ENCODE measurements at places on chromosomes 11 and 22.
A peak's percentile ranks its signal among the peaks of the same experiment; 100 is the strongest.

DNA sequence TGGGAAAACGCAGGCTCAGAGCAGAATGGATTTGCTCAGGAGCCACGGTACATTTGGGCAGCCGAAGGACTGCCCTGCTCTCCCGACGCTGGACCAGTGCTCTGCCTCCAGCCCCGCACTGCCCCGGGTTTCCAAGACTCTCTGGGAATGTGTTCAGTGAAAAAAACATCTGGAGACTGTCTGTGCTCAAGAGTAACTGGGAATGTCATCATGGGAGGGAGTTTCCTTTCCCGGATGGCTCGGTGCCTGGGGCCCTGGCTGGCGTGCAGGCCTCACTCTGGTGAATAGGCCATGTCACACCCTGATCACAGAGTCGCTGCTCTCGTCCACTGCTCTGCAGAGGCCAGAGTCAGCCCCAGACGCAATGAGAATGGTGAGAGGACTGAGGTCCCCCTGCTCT lies 9.8 kb upstream of the APOL6 start:
- peak; percentile 85 for DNase-seq

- DNase-seq: no peak
Measured at GRCh38 chr11:125235071-125235471, 70.5 kb downstream of the PKNOX2 start.

DNA sequence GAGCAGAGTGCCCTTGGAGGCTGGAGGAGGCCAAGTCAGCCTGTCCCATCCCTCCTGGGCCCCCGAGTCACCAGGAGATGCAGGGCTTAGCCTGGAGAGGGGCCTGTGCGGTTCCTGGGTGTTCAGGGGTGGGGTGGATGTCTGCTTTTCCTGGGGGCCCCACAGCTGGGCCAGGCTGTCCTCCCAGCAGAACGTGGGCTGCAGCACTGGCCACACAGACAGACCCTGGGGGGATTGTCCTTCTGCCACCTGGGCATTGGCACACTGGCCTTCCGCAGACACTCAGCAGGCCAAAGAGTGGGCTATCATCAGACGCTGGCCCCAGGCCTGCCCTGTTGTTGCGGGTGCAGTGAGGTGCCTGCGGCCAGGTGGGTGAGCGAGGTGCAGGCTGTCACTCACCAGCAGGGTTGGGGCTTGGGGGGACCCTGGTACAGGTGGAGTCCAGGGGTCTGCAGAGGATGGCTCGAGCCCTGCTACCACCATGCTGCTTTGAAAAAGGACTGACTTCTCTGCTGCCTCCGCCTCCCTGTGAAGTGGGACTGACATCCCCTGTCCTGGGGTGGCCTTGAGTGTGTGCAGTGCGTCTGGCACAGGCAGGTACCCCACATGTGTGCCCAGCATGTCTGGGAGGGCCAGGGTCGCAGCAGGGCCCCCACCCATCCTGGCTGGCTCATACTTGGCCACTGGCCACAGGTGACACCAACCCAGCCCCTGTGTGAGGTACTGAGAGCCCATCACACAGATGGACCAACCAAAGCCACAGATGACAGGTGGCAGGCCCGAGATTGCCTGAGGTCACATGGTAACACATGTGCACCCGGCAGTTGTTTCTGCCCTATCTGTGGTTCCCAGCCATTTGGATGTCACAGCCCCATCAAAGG lies 39.0 kb upstream of the KCNQ1OT1 start:
- DNase-seq: no peak

DNA sequence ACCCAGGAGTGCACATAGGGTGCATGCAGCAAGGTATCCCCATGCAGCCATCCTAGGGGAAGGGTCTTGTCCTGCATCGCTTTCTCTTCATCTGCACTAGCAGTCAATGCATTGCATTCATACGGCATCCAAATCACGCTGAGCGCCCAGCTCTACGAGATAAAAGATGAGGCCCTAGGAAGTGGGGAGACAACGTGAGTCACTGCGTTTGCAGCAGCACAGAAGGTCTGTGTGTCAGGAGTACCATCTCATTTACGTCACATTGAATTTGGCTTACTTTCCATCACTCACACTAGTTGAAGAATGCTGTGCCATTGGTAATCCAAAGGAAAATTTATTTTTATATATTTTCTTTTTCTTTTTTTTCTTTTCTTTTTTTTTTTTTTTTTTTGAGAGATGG lies 2.5 kb upstream of the ST14 start:
- no peak for DNase-seq

Measured in BJ (cell line).